ENCODE measurements at places on chromosomes 5 and 9. TPM values are rescaled to one million over a fixed set of nuclear protein-coding genes. Genes with fewer than 3 reads are reported as not detected.

Gene PCDHGA5
- 7.3 TPM for total RNA-seq

Gene CDC37L1
- total RNA-seq = 38.8 TPM

Gene DAPK1
- 176 TPM for total RNA-seq

Gene FOXD4
- total RNA-seq = 1.1 TPM

Gene NXNL2
- total RNA-seq = 4.2 TPM

Gene ENTREP1
- 48.4 TPM for total RNA-seq

Gene PCDHGC4
- 24.7 TPM for total RNA-seq

Gene NMUR2
- total RNA-seq = 0.15 TPM

Gene IFNE
- total RNA-seq = not detected

Gene CD14
- total RNA-seq = 27.3 TPM

Gene SFXN1
- total RNA-seq = 5.2 TPM

Gene NUTM2F
- total RNA-seq = not detected

- DNase-seq = peak; percentile 61
These were observed 3.9 kb downstream of the STC2 start for GRCh38 chr5:173324115-173325001.

GRCh38 chr9:113427629-113428028 lies 17.1 kb downstream of the C9orf43 start:
- no peak for DNase-seq

- DNase-seq = no peak
These were observed 66.5 kb downstream of the NDFIP1 start for GRCh38 chr5:142175039-142175438.

GRCh38 chr5:73633060-73633459 lies 7.1 kb downstream of the ARHGEF28 start:
- no peak for DNase-seq

DNA sequence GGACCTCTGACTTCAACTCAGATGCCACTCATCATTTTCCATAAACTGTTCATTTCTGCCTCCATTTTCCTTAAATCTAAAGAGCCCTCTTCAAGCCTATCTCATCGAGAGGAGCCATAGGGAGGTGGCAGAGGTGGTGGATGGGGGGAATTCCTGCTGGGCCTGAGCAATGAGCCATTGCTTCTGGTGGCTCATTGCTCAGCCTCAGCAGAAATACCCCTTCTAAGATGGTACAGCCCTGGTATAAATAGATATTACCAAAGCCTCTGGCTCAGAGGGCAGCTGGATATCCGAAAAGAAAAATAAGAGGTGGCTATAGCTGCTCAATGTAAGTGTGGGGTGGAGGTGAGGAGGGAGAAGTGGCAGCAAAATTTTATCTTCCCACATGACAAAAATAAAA lies 313.5 kb downstream of the CAAP1 start:
- no peak for DNase-seq

- no peak for DNase-seq
These were observed 1625.6 kb upstream of the ACO1 start for GRCh38 chr9:30758726-30759446.

DNA sequence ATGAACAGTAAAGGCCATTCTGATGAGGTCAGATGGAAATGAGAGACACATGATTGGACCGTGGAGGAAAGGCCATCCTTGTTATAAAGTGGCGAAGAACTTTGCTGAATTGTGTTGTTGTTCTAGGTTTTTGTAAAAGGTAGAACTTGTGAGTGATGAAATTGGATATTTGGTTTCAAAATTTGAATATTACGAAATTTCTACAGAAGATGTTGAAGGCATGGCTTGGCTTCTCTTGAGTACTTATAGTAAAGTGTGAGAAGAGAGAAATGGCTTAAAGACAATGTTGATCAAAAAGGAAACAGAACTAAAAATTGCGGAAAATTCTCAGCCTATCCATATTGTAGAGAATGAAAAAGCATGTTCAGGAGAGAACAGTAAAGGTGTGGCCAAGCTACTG lies 166.6 kb upstream of the S1PR3 start:
- DNase-seq = no peak

DNA sequence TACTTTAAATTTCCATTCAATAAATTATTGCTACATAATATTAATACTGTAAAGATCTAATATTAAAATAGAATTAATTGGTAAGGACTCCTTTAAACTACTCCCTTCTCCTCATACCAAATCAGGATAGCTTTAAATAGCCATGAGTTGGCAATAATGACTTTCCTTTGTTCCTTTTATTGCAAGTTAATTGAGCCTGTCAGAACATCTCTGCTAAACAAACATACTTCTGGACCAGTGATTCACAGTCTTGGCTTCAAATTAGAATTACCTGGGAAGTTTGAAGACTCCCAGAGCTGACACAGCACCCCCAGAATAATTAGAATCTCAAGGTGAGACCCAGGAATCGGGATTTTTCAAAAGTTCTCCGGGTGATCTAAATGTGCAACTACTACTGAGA lies 18.7 kb downstream of the C5orf58 start:
- DNase-seq = no peak

DNA sequence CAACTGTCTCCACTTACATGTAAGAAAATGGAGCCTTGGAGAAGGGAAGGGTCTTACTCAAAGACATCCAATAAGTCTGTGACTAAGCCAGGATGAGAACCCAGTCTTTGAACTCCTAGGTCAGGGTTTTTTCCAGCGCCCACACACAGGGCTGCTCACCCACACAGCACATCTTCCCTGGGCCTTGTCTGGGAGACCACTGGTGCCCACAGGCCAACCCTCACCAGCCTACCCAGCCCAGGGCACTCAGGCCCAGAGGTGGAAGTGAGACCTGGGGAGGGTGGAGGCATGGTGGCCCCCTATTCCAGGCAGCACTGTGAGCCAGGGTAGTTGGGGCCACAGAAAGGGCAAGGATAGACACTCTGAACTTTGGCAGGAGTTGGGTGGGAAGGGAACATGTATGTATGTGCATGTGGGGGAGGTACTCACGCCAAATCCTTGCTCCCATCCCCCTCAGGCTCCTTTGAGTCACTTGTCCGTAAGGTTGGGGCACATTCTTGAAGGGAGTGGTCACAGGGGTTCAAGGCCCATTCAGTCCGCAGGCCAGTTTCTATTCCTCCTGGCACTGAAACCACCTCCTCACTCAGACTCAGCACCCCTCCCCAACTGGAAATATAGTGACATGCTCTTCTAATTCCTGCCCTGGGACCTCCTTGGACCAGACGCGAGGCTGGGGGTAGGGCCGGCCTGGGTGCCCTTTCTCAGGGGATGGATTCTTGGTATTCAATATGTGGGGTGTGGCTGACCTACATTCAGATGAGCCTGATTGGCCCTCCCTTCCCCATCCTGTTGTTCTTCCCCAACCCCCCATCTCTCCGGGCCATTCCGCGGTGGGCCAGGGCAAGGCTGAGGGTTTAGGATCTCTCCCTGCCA lies 2.9 kb upstream of the SLC4A9 start:
- no peak for DNase-seq

- no peak for DNase-seq
These were observed 116.2 kb downstream of the MPDZ start for GRCh38 chr9:13163287-13163686.

DNA sequence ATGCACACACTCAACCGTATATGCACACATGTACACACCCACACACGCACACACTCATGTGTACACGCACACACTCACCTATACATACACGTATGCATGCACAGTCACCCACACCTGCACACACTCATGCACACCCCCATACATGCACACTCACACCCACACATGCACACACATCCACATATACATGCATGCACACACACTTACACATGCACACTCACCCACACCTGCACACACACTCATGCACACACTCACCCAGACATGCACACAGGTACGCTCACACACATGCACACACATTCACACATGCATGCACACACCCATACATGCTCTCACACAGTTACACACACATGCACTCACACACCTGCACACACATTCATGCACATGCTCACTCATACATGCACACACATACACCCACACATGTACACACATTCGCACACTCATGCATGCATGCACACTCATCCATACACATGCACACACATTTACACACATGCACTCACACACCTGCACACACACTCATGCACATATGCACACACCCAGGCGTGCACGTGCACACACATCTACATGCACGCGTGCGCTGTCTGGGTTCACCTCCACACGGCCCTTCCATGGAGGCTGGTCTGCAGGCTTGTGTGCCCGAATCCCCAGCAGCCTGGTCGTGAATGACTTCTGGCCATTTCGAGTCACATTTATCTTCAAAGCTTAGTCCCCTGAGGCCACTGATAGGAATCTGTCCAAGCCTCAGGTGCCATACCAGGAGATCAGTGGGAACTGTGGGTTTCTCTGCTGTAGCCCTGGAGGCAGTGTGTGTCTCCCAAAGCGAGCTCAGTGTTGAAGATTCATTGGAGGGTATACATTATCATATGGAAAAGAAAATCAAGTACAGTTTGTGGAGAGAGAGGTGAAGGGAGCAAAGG lies 103.0 kb downstream of the COL5A1 start:
- no peak for DNase-seq

GRCh38 chr5:58761407-58761806 lies 178.5 kb downstream of the RAB3C start:
- no peak for DNase-seq

DNA sequence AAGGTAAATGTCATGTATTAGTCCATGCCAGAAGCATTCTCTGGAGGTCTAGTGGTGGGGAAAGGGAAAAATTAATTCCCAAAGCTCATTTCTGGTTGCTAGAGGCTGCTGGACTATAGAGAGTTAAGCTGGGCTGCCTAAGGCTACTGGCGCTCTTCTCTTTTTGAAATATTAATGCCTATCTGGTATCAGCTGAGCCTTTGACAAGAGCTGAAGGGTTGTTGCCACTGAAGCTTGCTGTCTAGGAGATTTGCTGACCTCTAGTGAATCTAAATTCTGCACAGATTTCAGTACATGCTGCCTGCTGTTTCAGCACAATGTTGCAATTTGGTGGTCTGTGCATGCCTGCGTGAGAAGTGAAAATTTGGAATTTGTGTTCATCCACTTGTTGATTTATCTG lies 29.1 kb upstream of the PLCXD3 start:
- no peak for DNase-seq
